ENCODE measurements at places on chromosomes 2 and 18. TPM values are rescaled to one million over a fixed set of nuclear protein-coding genes. Genes with fewer than 3 reads are reported as not detected.

- no peak for DNase-seq
These were observed 111.1 kb downstream of the KLHL14 start for GRCh38 chr18:32661486-32662299.

Gene TMX3
- 24.7 TPM for total RNA-seq

DNA sequence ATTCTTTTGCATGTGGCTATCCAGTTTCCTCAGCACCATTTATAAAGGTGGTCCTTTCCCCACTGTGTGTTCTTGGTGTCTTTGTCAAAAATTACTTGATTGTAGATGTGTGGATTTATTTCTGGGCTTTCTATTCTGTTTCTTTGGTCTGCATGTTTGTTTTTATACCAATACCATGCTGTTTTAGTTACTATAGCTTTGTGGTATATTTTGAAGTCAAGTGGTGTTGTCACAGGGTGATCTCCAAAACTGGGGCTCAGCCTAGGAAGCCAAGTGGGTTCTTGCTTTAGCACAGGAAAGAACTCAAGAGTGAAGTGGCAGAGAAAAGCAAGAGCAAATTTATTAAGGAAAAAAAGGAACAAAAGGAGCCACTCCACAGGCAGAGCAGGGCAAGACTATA, 6.0 kb upstream of the SNTG2 start:
- no peak for DNase-seq

GRCh38 chr2:176967911-176968450, 244.6 kb upstream of the HNRNPA3 start:
- no peak for DNase-seq
